ENCODE measurements at places on chromosomes 7 and 10.

GRCh38 chr10:48762064-48763042 lies 77.7 kb downstream of the WDFY4 start:
- DNase-seq = no peak

DNA sequence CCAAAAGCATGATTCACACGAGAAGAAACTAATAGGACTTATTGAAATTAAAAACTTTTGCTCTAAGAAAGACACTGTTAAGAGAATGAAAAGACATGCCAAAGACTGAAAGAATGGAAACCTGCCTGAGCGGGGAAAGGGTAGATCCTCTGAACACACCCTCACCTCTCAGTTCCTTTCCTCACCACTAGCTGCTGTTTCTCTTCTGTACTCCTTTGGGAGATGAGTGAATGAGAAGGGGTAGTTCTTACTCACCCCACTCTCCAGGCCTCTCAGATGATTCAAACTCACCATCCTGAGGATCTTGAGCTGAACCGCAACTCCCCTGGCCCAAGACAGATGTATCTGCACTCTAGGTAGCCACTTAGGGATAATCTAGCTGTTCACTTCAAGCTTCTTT lies 41.9 kb downstream of the IQUB start:
- DNase-seq = no peak

DNA sequence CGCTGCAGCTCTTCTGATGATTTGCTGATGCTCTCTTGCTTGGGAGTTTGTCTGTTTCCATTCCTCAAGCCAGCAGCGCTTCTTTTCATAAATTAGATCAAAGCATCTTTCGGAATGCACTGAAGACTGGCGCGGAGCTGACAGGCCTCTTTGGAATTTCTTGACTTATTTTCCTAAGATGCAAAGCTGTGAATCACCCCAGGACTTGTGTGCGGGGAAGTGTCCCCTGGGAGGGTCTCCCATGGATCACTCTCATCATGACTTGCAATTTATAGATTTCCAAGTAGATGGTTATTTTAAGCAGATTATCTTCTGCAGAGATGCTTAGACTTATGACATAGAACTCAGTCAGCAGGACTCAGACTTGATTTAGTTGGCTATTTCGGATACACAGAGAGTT lies 467.2 kb downstream of the TCERG1L start:
- no peak for DNase-seq

- no peak for DNase-seq
These were observed 48.3 kb downstream of the NOD1 start for GRCh38 chr7:30430276-30430675.

GRCh38 chr7:129721068-129721467 lies 109.5 kb downstream of the NRF1 start:
- no peak for DNase-seq

DNA sequence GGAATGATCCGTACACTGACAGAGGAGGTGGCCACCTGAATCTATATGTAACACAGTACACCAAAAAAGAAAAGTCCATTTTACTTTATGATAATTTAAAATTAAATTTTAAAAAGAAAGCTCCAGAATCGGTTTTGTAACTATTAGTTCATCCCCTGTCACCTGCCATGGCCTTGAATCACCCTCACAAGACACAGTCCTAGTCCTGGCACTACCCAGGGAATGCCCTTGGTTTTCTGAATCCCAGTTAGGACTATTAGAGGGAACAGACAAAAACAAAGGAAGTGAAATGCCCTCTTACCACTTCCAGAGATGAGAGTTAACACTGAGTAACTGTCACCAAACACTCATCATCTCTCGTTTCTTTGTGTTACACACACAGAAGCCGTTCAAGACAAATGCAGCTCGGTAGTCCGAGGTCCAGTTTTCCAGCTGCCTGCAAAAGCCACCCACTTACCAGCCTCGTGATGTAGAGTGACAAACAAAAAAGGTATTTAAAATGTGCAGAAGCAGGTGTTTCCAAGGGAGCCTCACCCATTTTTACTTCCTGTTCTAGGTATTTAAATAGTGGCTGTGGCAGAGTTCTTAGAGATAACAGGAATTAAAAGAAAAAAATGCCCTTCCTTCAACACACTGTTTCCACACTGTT lies 6.1 kb downstream of the PTPRN2 start:
- no peak for DNase-seq

DNA sequence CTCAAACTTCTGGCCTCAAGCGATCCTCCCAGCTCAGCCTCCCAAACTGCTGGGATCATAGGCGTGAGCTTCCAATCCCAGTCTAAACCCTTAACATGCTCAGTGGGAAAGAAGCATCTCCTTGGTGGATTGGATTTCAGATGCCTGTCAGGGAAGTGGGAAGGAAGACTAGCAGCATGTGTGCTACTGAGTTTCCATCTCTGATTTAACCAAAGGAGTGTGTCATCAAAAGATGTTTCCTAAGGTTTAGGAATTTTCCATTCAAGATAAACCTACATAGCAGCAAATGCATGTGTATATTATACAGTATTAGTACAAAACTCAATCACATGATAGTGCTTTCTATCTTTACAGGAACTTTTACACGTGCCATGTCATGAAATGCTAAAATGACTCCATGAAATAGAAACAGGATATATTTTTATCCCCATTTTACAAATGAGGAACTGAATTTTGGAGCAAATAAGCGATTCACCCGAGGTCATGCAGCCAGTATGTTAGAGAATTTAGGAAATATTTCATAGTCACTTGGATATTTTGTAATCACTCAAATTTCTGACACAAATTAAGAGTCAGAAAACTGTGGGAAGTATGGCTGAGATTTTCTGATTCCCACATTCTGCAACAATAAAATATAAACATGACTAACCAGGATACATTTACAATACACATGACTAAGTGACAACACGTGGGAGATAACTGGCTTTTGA lies 11.4 kb upstream of the TMEM26 start:
- DNase-seq = no peak

DNA sequence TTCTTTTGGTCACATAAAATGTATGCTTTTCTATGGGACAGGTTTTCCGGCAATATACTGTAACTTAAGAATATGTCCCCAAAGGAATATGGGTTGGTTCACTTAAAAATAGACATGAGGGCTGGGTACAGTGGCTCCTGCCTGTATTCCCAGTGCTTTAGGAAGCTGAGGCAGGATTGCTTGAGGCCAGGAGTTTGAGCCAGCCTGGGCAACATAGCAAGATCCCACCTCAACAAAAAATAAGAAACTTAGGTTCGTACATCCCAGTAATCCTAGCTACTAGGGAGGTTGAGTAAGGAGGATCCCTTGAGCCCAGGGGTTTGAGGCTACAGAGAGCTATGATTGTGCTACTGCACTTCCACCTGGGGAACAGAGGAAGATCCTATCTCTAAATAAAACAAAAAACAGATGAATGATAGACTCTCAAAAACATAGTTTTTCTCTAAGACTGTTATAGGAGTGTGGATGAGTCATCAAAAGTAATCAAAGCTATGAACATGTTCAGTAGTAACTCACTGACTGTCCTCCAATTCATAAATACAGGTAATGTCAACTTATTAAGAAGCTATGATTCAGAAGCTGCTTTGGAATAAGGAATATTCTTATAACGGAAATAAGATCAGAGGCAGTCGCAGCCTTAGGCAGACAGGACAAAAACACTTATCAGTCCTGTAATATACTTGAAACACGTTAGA lies 2.6 kb upstream of the SEC31B start:
- no peak for DNase-seq

DNA sequence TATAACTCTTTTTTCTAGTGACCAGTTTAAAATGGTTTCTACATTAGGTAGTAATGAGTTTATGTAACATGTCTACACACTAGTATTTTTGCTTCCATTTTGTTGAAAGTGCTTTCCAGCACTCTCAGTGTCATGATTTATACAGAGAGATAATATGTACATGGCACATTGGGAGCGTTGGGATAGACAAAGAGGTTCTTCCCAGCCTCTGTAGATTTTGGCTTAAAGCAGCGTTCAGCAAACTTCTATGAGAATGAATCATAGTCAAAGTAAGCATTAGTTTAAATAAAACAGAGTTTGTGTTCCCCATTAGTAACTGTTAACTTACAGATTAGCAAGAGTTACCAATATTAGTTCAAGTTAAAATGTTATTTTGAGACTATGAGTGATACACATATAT lies 43.9 kb downstream of the SEPTIN14 start:
- DNase-seq = no peak

DNA sequence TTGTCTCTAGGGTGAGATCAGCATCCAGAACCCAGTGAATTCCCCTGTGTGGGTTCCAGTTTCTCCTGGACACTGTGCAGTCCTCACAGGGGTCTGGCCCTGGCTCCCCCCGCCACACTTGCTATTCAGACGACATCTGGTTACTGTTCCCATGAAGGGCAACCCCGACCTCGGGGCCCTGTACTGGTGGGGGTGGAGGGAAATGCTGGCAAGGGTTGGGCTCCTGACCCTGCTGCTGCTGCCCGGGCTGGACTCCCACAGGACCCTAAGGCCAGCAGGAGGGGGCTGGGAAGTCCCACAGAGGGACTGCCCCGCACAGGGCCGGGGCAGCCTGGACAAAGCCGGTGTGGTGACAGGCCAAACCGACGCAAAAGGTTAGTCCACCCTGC lies 768 bp upstream of the CPA1 start:
- no peak for DNase-seq

DNA sequence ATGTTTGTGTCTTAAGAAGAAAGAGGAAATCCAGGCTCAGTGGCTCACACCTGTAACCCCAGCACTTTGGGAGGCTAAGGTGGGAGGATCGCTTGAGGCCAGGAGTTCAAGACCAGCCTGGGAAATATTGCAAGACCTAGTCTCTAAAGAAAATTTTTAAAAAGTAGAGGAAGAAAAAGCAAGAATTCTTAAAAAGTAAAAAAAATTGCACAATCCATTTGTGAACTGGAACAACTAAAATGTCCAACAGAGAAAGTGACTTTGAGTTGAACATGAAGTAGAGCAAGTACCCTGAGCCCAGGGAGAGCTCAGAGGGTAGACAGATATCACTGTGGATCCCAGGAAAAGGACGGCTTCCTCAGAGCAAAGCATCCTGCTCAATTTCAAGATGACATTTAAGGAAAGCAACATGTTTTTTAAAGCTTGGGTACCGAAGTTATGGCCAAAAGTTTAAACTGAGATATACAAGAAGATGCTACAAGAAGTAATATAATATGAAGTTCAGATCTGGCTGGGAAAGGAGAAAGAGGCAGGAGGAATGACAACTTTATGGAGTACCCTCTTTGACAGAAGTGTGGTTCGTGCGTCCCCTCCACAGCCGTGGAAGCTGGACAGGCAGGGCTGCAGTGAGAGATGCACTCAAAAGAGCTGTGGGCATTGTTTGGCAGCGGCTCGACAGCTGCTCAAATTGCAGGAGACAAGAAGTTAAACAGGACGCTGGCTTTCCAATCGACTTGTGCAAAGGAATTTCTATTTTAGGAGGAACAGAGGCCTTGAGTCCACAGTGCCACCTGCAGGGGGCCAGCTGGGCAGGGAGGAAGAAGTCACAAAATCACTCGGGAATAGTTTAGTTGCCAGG lies 201.3 kb downstream of the JCAD start:
- DNase-seq = no peak

- DNase-seq = no peak
These were observed 26.8 kb downstream of the VSIR start for GRCh38 chr10:71746344-71747037.

- no peak for DNase-seq
These were observed 33.4 kb downstream of the TAS2R41 start for GRCh38 chr7:143510854-143511592.

- DNase-seq = peak; percentile 77
These were observed 68.0 kb downstream of the PIP4K2A start for GRCh38 chr10:22646388-22646853.

Data from activated CD4-positive, alpha-beta T cell treated with anti-CD3 and anti-CD28 coated beads, Interleukin-2, Interleukin-4, amounts not matched to agents 100 ng/mL and 50 ng/mL, durations not matched to agents 16 hours and 8 hours (primary cell).